Stomach (tissue), 19 donors: ENCODE measurements at places on chromosomes 3 and 15. TPM values are rescaled to one million over a fixed set of nuclear protein-coding genes. Genes with fewer than 3 reads are reported as not detected.

TIMMDC1 gene
- 165 TPM for total RNA-seq

CSNK1G1 gene
- 6.7 TPM for total RNA-seq

DAG1 gene
- 33.0 TPM for total RNA-seq

AQP9 gene
- 3.2 TPM for total RNA-seq

SOX2 gene
- 16.5 TPM for total RNA-seq

ROPN1B gene
- not detected for total RNA-seq

KBTBD12 gene
- total RNA-seq, result 6.2 TPM

NR1I2 gene
- total RNA-seq, result not detected

SLC7A14 gene
- total RNA-seq, result not detected

PLD1 gene
- 7.6 TPM for total RNA-seq

MEX3B gene
- 2.9 TPM for total RNA-seq

TMC3 gene
- under 0.01 TPM for total RNA-seq

SLCO3A1 gene
- total RNA-seq, result 4.6 TPM

ZMYND10 gene
- 0.92 TPM for total RNA-seq

TRAT1 gene
- not detected for total RNA-seq

DCLK3 gene
- 0.45 TPM for total RNA-seq

PDCD6IP gene
- 102 TPM for total RNA-seq

THSD4 gene
- total RNA-seq, result 18.0 TPM

FAIM gene
- total RNA-seq, result 0.87 TPM

BCL6 gene
- 39.7 TPM for total RNA-seq

TRH gene
- not detected for total RNA-seq

POU1F1 gene
- total RNA-seq, result not detected

ALPK3 gene
- 2.3 TPM for total RNA-seq

MRAS gene
- total RNA-seq, result 26.6 TPM

SLTM gene
- 291 TPM for total RNA-seq

LYZL4 gene
- total RNA-seq, result not detected
